ENCODE measurements at places on chromosomes 1 and 21.
A peak's percentile ranks its signal among the peaks of the same experiment; 100 is the strongest.

DNA sequence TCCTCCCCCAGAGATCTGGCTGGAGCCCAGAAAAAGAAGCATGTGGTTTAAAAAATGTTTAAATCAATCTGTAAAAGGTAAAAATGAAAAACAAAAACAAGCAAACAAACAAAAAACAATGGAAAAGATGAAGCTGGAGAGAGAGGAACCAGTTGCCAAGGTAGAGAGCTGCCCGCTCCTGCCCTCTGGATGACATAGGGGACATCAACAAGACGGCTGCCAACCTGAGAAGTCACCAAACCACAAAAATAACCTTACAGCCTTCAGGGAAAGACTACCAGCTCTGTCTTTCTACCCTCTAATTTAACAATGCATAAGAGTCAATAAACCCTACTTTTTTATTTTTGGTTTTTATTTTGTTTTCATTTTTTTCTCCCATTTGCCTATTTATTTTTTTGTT, 8.5 kb upstream of the IPO9 start:
- H3K4me1 ChIP-seq, result no peaks in the 10 kb centered on the region
- DNase-seq, result no peak
- no peak overlapping the region for H3K27ac ChIP-seq

DNA sequence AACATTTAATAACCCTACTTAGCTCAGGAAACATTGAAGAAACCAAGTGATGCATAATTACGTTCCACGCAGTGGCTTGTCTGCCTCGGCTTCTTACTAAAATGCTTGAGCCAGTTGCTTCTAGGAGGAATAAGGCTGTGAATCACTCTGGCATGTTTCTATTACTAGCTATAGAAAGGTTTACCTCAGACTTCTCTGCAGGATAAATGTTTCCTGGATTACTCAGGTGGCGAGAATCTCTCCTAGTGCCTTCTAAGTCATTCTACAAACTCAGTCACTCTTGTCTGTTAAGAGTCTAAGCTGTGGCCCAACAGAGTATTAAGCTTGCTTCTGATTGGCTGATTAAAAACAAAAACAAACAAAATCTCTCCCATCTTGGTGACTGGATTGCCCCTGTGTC, 92.0 kb upstream of the RALGPS2 start:
- H3K4me1 ChIP-seq, result no peaks in the 10 kb centered on the region
- H3K4me3 ChIP-seq, result no peak overlapping the region
- no peaks in the 10 kb centered on the region for H3K36me3 ChIP-seq
- no peak overlapping the region for H3K27ac ChIP-seq
- DNase-seq, result no peak
- H3K27me3 ChIP-seq, result peaks cover 2% of the 10 kb centered on the region

DNA sequence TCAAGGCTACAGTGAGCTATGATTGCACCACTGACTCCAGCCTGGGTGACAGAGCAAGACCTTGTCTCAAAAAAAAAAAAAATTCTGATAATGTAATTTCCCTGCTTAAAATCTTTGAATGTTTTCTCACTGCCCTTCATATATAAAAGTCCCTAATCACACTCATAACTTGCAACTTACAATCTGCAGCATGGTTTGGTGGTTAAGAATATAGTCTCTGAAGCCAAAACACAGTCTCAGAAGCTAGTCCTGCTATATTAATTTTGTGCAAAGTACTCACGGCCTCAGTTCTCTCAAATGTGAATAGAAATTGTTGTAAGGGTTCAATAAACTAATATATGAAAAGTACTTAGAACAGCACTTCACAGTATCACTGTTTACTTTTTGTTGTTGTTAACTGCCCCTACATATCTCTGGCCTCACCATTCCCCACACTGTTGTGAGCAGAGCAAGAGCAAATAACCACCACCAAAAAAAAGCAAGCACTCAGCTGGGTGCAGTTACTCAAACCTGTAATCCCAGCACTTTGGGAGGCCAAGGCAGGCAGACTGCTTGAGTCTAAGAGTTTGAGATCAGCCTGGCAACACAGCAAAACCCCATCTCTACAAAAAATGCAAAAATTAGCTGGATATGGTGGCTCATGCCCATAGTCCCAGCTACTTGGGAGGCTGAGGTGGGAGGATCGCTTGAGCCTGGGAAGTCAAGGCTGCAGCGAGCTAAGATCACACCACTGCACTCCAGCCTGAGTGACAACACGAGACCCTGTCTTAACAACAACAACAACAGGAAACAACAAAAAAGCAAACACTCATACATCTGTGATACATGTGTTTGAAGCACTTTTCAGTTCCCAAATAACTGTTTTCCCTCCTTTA, 22.4 kb downstream of the ASH1L start:
- H3K4me1 ChIP-seq, result peaks cover 49% of the 10 kb centered on the region
- DNase-seq, result no peak
- H3K27me3 ChIP-seq, result no peaks in the 10 kb centered on the region
- H3K36me3 ChIP-seq, result peaks cover 7% of the 10 kb centered on the region
- peak overlapping the region; percentile 41 for H3K4me3 ChIP-seq
- peak overlapping the region; percentile 83 for H3K27ac ChIP-seq

GRCh38 chr1:24888971-24889676, 41.0 kb downstream of the RUNX3 start:
- H3K4me1 ChIP-seq, result no peaks in the 10 kb centered on the region
- peaks cover 10% of the 10 kb centered on the region for H3K36me3 ChIP-seq
- no peak overlapping the region for H3K4me3 ChIP-seq
- H3K27me3 ChIP-seq, result peaks cover 14% of the 10 kb centered on the region

DNA sequence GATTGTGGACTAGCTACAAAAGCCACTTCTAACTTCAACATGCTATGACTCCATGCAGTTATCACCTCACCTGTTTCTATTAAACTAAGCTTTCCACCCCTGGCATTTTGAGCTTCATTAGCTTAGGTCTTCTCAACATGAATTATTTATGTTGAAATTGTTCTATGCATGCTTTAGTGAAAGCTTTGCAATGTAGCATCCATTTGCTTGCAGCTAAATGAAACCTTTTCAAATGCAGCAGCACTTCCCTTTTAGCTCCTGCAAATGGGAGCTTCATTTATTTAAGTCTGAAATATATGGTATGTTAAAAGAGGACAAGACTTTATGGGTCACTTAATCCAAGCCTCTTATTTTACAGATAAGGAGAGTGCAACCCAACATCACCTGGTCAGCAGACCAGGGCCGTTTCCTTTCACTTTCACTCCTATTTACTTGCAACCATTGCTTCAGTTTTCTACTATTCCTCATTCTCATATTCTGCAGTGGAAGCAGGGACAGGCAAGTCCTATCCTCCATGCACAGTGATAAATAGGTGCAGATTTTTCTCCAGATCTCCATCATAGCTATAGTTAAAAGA, 56.4 kb upstream of the SAMSN1 start:
- peak overlapping the region; percentile 59 for H3K27ac ChIP-seq
- H3K4me1 ChIP-seq, result peaks cover 35% of the 10 kb centered on the region
- H3K4me3 ChIP-seq, result peak overlapping the region; percentile 58
- no peaks in the 10 kb centered on the region for H3K27me3 ChIP-seq

DNA sequence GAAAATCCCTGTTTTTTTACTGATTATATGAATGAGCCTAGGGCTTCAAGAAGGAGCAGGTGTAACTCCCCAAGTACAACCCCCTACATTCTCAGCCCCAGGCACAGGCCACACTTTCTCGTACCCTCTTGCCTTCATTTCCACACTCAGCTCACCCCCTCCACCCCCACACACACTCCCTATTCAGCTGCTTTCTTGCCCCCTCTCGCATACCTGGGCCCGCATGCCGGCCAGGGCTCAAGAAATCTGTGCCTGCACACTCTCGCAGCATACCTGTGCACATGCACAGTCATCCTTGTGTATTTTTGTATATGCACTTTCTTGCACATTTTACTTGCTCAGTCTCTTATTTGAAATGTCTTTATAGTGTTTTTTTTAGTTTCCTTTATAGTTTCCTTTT, 2.0 kb downstream of the PTPRF start:
- peaks cover 2% of the 10 kb centered on the region for H3K36me3 ChIP-seq
- H3K4me1 ChIP-seq, result peaks cover 10% of the 10 kb centered on the region
- H3K4me3 ChIP-seq, result peak overlapping the region; percentile 88

GRCh38 chr1:20167126-20167525, 18.8 kb upstream of the UBXN10 start:
- H3K27ac ChIP-seq, result no peak overlapping the region
- H3K27me3 ChIP-seq, result no peaks in the 10 kb centered on the region
- DNase-seq, result no peak
- no peak overlapping the region for H3K4me3 ChIP-seq

DNA sequence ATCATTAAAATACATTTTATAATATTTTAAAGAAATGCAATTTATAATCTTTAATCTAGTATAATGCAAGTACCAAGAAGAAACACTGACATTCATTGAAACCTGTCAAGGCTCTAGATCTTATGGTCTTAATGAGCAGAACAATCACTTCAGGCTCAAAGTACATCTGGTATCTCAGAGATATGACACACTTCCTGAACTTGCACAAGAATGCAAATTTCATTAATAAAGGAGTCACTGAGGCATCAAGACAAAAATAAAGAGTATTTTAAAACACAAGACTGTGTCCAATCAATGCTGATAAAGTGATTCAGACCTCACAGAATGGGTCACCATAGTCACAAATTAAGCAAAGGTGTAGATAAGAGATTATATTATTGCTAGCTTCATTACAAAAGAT, 178.1 kb downstream of the AK5 start:
- H3K36me3 ChIP-seq, result no peaks in the 10 kb centered on the region
- no peak overlapping the region for H3K4me3 ChIP-seq
- H3K27me3 ChIP-seq, result no peaks in the 10 kb centered on the region

DNA sequence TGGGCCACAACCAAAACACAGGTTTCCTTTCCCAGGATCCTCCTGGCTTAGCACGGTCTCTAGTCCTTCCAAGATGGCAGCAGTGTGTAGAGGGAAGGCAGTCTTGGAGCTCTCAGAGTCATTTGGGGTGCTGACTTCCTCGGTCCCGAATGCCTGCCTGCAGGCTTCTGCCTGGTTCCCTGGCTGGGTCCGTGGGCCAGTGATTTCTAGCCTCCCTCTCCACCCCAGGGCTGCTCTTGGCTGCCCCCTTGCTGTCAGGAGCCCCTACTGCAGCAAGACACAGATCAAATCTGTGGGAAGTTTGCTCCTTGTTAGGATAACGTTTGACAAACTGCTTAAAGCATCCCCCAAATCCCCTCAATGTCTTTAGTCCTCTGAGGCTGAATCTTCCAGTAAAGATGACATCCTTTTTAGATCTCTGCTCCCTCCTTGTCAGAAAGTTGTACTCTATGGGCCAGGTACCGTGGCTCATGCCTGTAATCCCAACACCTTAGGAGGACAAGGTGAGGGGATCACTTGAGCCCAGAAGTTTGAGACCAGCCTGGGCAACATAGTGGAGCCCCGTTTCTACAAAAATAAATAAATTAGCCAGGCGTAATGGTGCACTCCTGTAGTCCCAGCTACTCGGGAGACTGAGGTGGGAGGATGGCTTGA, 272.5 kb downstream of the RRAGC start:
- peaks cover 10% of the 10 kb centered on the region for H3K4me1 ChIP-seq
- no peak overlapping the region for H3K4me3 ChIP-seq
- no peak overlapping the region for H3K27ac ChIP-seq
- peak; percentile 30 for DNase-seq
- H3K36me3 ChIP-seq, result no peaks in the 10 kb centered on the region
- peaks cover 22% of the 10 kb centered on the region for H3K27me3 ChIP-seq

DNA sequence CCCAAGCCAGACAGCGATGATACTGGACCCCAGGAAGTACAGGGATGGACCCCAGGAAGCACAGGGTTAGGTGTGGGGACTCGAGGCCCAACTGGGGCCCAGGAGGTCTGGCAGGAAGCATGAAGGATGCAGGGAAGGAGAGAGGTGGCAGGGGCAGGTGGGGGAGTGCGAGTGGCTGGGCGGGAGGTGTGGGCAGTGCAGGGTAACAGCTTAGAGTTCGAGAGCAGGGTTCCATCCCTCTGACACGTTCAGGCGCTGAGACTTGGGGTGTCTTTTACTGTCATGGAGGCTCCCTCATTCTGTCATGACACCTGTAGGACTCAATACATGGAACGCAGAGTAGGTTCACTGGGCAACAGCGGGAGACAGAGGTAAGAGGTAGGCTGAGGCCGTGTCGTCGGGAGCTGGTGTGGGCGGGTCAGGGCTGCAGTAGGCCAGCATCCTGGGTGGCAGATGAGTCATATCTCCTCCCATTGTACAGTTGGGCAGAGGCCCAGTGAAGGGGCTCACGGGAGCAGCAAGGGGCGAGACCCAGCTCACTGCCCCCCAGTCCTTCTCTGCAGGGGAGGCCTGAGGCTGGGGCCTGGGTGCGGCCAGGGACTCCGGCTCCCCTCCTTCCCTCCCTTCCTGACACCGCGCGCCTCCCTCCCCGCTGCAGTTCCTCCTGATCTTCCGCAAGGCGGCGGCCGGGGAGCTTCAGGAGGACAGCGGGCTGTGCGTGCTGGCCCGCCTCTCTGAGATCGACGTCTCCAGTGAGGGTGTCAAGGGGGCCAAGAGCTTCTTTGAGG, 11.6 kb upstream of the CTRC start:
- H3K27ac ChIP-seq, result no peak overlapping the region
- H3K27me3 ChIP-seq, result no peaks in the 10 kb centered on the region
- no peak for DNase-seq
- peaks cover 31% of the 10 kb centered on the region for H3K36me3 ChIP-seq
- no peak overlapping the region for H3K4me3 ChIP-seq

GRCh38 chr1:54356680-54357147, 49.5 kb downstream of the SSBP3 start:
- peaks cover 21% of the 10 kb centered on the region for H3K36me3 ChIP-seq
- H3K4me1 ChIP-seq, result peaks cover 29% of the 10 kb centered on the region
- DNase-seq, result peak; percentile 10
- peak overlapping the region; percentile 84 for H3K4me3 ChIP-seq
- H3K27me3 ChIP-seq, result no peaks in the 10 kb centered on the region
- H3K27ac ChIP-seq, result peak overlapping the region; percentile 89

DNA sequence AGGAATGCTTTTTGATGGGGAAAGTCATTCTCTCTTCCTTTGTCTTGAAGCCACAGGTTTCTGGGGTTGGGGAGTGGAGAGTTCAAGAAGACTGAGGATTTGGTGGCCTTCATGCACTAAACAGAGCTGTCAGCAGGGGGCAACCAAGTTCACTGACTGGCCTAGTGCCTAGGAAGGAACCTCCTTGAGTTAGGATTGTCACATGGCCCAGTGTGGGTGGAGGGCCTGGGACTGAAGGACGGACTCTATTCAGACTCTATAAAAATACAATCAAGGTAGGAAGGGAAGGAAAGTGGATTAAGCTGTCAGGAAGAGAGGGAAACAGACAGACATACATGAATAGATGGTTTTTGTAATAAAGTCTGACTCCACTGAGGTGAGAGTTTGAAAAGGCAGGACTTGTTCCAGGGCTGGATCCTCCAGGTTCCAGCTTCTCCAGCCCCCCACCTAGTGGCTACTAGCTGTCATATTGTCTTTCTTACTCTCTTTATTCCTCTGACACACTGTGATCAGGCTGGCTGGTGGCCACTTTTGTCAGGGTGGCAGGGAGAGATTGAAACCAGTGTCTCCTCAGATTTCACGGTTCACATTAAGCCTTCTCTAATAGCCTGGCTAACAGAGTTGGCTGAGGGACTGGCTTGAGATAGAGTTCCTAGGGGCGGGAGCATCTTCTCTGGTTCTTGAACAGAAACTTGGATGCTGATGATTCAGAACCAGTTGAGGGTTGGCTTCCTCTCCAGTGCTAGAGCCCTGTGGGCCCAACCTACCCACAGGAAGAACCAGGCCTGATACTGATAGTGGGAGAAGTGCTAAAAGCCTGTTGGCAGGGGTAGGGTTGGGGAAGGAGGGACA, 4.1 kb upstream of the SH3BGRL3 start:
- H3K4me3 ChIP-seq, result peak overlapping the region; percentile 74
- H3K27me3 ChIP-seq, result no peaks in the 10 kb centered on the region
- peak; percentile 83 for DNase-seq
- peak overlapping the region; percentile 96 for H3K27ac ChIP-seq

Data from T-helper 2 cell treated with Interferon-gamma antibody and Interleukin-4, amounts not matched to agents 5 μg/mL and 100 μg/mL, for 36 hours (primary cell).